ENCODE measurements at places on chromosomes 16 and 17. TPM values are rescaled to one million over a fixed set of nuclear protein-coding genes. Genes with fewer than 3 reads are reported as not detected.
A peak's percentile ranks its signal among the peaks of the same experiment; 100 is the strongest.

Gene SLC13A2
- total RNA-seq = not detected

Gene FBXW10
- total RNA-seq = 0.61 TPM

- no peak overlapping the region for H3K4me3 ChIP-seq
- no peak overlapping the region for H3K27ac ChIP-seq
- DNase-seq = no peak
- no peaks in the 10 kb centered on the region for H3K4me1 ChIP-seq
- H3K27me3 ChIP-seq = no peaks in the 10 kb centered on the region
Observed at GRCh38 chr17:32335046-32335445, 6.9 kb downstream of the C17orf75 start.

Gene CCL14
- 129 TPM for total RNA-seq

- H3K27me3 ChIP-seq = no peaks in the 10 kb centered on the region
- H3K4me3 ChIP-seq = no peak overlapping the region
- H3K36me3 ChIP-seq = no peaks in the 10 kb centered on the region
- no peaks in the 10 kb centered on the region for H3K4me1 ChIP-seq
Observed at GRCh38 chr16:58284031-58284430, 10.8 kb downstream of the PRSS54 start.

GRCh38 chr16:56344518-56345405 is 80.6 kb downstream of the AMFR start:
- no peaks in the 10 kb centered on the region for H3K36me3 ChIP-seq
- H3K4me3 ChIP-seq = no peak overlapping the region
- H3K27ac ChIP-seq = no peak overlapping the region
- no peaks in the 10 kb centered on the region for H3K4me1 ChIP-seq

DNA sequence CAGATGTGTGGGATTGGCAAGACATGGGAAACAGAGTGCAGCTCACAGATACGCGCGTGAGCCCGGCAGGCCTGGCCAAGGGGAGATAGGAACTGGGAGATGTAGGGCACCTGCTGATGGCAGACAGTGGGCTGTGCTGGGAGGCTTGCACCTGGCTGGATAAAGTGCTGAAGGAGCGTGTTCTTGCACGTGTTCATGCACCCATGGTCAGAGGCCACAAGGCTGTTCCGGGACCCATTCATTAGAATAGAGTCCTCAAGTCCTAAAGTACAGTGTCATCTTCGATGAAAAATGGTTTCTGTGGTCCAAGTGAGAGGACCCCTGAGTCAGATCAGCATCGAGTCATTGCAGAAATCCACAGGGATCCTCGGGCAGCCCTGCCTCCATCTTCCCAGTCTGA is 236.4 kb downstream of the CCDC182 start:
- no peak overlapping the region for H3K4me3 ChIP-seq
- DNase-seq = no peak
- H3K36me3 ChIP-seq = no peaks in the 10 kb centered on the region
- H3K4me1 ChIP-seq = peaks cover 43% of the 10 kb centered on the region
- no peaks in the 10 kb centered on the region for H3K27me3 ChIP-seq

Gene NDEL1
- total RNA-seq = 21.9 TPM

- H3K4me1 ChIP-seq = no peaks in the 10 kb centered on the region
- no peak overlapping the region for H3K4me3 ChIP-seq
- H3K36me3 ChIP-seq = no peaks in the 10 kb centered on the region
- H3K27ac ChIP-seq = no peak overlapping the region
- DNase-seq = no peak
- no peaks in the 10 kb centered on the region for H3K27me3 ChIP-seq
Observed at GRCh38 chr16:80433623-80434022, 107.2 kb upstream of the DYNLRB2 start.

- peak; percentile 72 for DNase-seq
- H3K27me3 ChIP-seq = no peaks in the 10 kb centered on the region
- H3K4me1 ChIP-seq = peaks cover 21% of the 10 kb centered on the region
- no peaks in the 10 kb centered on the region for H3K36me3 ChIP-seq
Observed at GRCh38 chr17:82019690-82020571, 2.7 kb downstream of the CENPX start.

GRCh38 chr16:48232493-48233040 is 11.5 kb upstream of the LONP2 start:
- H3K27ac ChIP-seq = no peak overlapping the region
- no peaks in the 10 kb centered on the region for H3K4me1 ChIP-seq
- H3K36me3 ChIP-seq = no peaks in the 10 kb centered on the region
- no peak overlapping the region for H3K4me3 ChIP-seq
- DNase-seq = no peak
- no peaks in the 10 kb centered on the region for H3K27me3 ChIP-seq
